A172 (cell line): ENCODE measurements at places on chromosomes 2 and 18.

DNA sequence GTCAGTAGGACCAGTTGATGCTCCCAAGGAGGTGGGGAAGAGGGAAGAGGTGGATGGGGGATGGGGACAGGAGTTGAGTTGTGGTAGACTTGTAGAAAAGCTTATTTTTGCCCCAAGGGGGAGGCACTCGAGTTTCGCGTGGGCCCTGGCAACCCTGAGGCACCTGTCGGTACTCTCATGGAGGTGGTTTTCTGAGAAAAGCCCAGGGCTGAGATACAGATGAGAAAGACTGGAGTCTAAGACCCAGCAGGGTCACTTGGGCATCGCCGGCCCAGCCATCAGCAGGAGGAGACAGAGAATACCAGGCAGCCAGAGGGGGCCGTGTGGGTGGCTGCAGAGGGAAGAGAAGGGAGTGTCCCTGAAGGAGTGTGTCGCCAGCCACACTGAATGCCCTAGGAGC is 57.7 kb upstream of the HPCAL1 start:
- DNase-seq: no peak

DNA sequence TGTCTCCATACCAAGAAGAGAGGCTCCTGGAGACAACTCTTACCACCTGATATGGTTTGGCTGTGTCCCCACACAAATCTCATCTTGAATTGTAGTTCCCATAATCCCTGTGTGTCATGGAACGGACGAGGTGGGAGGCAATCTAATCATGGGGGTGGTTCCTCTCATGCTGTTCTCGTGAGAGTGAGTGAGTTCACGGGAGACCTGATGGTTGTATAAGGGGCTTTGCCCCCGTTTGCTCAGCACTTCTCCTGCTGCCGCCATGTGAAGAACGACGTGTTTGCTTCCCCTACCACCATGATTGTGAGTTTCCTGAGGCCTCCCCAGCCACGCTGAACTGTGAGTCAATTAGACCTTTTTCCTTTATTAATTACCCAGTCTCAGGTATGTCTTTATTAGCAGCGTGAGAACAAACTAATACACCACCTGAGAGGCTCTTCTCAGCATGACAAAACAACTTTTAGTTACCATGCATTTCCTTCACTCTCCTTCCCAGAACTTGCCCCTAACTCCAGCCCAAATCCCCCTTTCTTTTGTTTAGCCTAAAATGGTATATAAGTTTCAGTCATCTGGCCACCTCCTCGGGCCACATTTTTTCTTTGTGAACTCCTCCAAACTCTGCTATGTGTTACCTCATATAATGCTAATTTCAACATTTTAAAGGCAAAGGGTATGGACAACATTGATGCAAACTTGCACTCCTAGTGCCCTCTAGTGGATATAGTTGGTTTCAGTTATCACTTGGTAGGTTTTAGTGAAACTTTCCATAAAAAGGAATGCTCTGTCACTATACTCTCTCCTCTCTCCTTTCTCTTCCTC is 58.6 kb upstream of the SLC25A52 start:
- DNase-seq: peak; percentile 55

DNA sequence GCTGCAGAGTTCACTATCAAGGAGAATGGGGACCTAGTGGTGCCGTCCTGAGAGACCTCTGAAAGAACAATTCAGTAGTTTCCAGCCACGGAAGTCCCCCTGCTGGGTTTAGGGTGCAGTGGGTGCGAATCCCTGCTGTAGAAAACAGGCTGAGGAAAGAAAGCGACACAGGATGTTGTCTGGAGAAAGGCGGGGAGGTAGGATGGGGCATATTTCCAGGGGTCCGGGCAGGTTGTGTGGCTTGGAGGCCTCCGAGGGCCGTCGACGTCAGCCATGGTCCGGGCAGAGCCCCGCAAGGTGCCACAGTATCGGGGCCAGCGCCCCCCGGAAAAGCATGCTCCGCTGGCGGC is 807 bp upstream of the CREB1 start:
- peak; percentile 53 for DNase-seq

GRCh38 chr18:37253394-37254235 is 312.0 kb downstream of the CELF4 start:
- no peak for DNase-seq

DNA sequence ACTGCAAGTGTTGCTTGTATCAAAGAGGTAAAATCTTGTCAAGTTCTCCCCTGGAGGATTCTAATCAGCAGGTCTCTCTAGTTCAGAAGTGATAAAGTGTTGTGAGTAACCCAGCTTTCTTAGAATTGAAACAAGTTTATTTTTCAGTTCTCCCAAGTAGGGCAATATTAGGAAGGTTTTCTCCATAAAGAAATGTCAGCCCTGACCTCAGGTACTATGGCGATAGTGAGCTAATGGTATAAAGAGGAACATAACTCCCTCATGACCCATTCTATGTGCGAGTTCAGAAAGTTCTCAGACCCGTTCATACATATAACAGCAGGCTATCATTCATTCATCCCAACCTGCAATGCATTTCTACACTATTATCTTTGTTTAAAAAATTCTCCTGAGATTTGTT is 421.1 kb upstream of the SETBP1 start:
- no peak for DNase-seq

- no peak for DNase-seq
These were observed 50.5 kb downstream of the MAPK4 start for GRCh38 chr18:50610349-50610748.

DNA sequence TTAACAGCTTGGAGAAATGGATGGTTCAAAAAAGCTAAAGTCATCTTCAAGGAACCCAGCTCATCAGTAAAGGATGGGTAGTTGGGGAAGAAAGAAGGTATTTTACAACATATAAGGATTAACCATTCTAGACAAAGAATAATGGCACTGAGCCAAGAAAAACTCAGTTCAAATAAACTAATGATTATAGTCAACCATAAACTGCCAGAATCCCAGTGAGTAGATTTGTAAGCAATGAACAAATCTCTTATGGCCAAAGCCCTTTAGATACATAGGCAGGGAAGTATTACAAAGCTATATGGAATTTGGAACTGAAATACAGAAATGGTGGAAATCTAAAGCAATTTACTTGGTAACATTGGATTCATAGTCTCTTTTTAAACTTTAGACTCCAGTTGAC is 92.4 kb upstream of the ZFP36L2 start:
- DNase-seq: peak; percentile 21

DNA sequence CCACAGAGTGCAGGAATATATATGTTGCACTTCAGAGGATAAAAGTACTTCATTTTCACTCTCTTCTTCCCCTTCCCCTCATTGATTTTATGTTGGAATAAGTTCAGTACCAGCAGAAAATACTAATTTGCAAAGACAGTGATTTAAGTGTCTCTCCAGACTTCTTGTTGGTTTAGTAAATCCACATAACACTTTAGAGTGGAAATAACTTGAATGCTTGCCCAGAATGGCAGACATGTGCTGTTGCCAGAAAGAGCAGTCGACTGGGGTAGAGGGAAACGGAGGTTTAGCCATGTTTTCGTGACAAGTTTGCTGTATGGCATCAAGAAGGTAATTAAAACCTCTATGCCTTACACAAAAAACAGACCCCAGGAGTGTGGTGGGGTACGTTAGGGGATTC is 246.0 kb upstream of the CXCR4 start:
- no peak for DNase-seq

DNA sequence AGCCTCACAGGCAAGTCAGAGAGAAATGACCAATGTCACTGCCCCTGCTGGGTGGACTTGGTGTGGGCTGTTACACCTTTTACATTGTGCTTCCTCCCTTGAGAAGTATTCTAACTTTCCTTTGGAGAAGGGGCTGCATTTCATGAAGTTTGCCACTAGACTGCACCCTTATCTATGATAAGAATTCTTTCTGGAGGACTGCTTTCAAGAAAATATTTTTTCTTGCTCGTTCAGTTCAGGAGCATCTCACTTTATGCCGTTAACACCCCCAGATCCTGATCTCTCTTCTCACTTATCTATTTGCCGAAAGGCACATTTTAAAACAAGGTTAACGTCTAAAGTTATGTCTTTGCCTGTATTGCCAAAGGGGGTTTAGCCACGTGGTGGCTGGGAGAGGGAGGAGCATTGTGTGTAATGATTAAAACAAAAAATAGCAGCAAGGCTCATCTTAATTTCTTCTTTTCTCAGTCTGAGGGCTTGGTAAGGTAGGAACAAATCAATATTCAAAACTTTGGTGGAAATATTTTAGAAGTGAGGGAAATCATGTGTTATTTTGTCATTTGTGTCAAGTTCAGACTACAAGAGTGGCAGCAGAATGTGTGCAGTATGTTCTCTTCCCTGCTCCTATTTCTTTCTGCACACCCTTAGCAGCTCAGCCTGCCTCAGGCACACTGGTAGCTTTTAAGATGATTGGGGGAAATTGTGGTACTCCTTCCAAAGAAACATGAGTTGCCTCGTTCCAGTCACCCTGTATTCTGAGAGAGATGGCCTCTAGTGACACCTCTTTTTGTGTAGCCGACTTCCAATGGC is 1.6 kb upstream of the IGFBP5 start:
- DNase-seq: peak; percentile 64

DNA sequence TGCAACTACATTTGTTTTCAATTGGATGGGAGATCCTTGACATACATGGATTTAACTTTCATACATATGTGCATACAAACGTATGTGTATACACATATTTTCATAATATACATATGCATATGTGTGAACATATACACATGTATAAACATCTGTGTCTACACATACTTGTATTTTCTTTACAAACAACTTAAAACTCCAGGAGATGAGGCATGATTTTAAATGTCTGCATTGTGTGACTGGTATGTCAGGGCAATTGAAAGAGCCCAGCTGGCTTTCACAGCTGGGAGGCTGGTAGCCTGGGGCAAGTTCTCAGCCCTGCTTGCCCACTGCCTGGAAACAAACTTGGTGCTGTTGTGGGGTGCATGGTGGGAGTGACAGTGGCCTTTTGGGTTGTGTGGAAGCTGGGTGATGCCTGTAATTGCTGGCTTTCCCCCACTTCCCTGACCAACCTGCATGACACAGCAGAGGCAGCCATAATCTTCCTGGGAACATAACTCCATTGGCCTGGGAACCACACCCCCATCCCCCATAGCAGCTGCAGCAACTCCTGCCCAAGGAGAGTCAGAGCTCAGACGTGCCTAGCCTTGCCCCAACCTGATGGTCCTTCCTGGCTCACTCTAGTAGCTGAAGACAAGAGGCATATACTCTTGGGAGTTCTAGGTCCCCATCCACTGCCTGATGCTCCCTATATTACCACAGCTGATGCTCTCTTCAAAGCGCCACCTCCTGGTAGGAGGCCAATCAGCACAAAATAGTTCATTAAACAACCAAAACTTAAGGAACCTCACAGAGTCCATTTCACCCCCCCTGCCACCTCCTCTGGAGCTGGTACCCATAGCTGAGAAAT is 158.3 kb downstream of the CERS6 start:
- peak; percentile 7 for DNase-seq

GRCh38 chr2:172009823-172010222 is 10.1 kb downstream of the METAP1D start:
- DNase-seq: peak; percentile 36

DNA sequence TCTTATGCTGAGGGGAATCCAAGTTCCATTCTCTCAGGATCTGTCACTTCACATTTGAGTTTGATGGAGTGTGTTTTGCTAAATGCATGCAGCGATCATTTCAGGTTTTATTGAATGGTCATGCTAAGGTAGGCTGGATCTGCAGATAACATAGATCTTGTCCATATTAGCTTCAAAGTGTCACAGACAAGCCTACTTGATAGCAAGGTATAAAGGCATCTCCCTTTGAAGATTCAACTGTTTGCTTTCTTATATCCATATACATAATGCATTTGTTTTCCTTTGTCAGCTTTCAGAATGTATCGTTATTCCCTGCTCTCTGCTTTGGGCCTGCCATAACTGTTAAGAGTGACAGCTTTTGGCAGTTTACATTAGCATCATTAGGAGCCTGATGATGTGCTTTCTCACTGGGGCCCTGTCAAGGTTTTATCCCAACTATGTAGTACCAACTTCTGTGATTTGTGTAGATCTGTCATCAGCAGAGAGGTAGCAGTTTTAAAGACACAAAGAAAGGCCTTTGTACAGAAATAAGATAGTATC is 604.3 kb upstream of the CDH7 start:
- no peak for DNase-seq

DNA sequence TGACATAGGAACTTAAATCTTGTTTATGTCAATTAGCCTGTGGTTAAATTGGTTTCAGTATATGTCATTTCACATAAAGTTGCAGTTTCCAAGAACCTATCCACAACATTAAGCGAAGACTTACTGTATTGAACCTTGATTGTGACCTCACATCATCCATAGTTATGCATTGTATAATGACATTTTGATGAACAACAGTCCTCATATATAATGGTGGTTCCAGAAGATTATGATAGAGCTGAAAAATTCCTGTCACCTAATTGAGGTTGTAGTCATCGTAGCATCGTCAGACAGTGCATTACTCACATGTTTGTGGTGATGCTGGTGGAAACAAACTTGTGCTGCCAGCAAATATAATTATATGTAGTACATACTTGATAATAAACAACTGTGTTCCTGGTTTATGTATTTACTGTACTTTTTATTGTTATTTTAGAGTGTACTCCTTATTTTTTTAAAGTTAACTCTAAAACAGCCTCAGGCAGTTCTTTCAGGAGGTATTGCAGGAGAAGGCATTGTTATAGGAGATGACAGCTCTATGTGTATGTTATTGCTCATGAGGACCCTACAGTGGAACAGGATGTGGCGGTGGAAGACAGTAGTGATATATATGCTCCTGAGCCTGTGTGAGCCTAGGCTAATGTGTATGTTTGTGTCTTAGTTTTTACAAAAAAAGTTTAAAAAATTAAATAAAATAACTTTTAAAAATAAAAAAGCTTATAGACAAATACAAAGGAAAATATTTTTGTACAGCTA is 56.6 kb downstream of the UBE2E3 start:
- DNase-seq: peak; percentile 68
